ENCODE measurements at places on chromosomes 13 and 19.

GRCh38 chr13:112748947-112749735 is 59.3 kb downstream of the ATP11A start:
- no peaks in the 10 kb centered on the region for H3K27me3 ChIP-seq
- H3K4me3 ChIP-seq = no peak overlapping the region
- peaks cover 3% of the 10 kb centered on the region for H3K4me1 ChIP-seq
- no peak for DNase-seq

DNA sequence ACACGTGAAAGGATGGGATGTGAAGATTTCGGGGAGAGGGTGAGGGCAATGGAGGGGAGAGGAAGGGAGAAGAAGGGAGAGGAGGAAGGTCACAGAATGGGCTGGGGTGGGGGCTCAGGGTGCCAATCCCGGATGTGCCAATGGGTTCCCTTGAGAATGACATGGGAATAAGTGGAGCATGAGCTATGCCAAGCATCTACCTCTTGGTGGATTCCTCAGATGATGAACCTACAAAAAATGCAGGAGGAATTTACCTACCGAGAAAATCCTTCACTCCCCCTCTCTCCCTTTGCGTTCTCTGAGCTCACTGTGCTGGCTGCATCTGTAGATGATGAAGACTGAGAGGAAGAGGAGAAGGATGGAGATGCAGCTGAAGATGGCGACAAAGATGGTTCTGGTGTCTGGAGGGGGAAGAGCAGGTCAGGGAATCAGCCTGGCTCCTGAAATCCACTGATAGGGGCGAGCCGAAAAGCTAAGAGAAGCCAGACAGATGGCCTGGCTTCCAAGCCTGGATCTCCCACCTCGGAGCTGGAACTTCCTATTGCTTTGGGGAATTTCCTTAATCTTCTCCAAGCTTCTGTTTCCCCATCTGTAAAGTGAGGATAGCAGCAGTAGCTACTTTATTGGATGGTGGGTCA is 21.6 kb downstream of the VSTM1 start:
- DNase-seq = no peak
- peaks cover 16% of the 10 kb centered on the region for H3K27me3 ChIP-seq
- H3K4me3 ChIP-seq = no peak overlapping the region
- H3K36me3 ChIP-seq = no peaks in the 10 kb centered on the region

GRCh38 chr13:91368676-91369440 is 21.4 kb downstream of the MIR17HG start:
- peak overlapping the region; percentile 26 for H3K27ac ChIP-seq
- H3K4me1 ChIP-seq = peaks cover 13% of the 10 kb centered on the region
- H3K27me3 ChIP-seq = no peaks in the 10 kb centered on the region
- DNase-seq = no peak
- H3K36me3 ChIP-seq = no peaks in the 10 kb centered on the region

- no peak for DNase-seq
- H3K4me3 ChIP-seq = peak overlapping the region; percentile 28
- peaks cover 54% of the 10 kb centered on the region for H3K4me1 ChIP-seq
- H3K27ac ChIP-seq = peak overlapping the region; percentile 41
- H3K27me3 ChIP-seq = no peaks in the 10 kb centered on the region
Observed at GRCh38 chr13:99326012-99326411, 18.8 kb upstream of the GPR183 start.

- no peaks in the 10 kb centered on the region for H3K36me3 ChIP-seq
- no peak overlapping the region for H3K4me3 ChIP-seq
- H3K4me1 ChIP-seq = no peaks in the 10 kb centered on the region
- DNase-seq = no peak
Observed at GRCh38 chr19:56933014-56933705, 92.6 kb upstream of the PEG3 start.
